ENCODE measurements at places on chromosomes 4 and X.
A peak's percentile ranks its signal among the peaks of the same experiment; 100 is the strongest.

DNA sequence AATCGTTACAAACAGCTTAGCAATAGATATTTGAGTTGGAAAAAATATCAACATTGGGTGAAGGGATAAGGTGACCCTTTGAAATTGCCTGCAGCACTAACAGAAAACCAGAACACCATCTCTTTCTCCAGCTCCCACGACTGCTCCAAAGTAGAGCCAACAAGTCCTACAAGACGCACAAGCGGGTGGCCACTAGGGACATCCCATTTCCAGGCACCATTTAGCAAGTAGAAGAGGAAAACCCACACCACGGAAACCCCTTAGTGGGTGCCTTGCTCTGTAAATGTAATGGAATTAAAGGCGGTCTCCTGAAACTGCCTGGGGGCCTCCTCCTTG lies 1.9 kb downstream of the ARHGAP6 start:
- peak; percentile 10 for DNase-seq

DNA sequence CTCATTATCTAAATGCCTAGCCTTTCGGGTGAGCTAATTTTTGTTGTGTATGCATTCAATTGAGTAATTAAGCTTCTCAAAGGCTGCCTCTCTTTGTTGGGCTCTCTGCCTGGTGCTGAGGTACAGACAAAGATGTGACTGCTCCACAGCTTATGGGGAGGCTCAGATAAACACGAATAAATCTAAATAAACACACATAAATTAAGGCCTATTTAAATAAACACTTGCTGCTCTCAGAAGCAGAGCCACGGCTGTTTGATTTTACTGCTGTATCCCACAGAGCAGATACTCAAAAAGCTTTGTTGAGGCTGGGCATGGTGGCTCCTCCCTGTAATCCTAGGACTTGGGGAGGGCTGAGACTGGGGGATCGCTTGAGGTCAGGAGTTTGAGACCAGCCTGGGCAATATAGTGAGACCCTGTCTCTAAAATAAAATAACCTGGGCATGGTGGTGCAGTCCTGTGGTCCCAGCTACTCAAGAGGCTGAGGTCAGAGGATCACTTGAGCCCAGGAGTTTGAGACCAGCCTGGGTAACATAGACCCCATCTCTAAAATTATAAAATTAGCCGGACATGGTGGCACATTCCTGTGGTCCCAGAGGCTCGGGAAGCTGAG lies 8.4 kb upstream of the CD99 start:
- DNase-seq: no peak

DNA sequence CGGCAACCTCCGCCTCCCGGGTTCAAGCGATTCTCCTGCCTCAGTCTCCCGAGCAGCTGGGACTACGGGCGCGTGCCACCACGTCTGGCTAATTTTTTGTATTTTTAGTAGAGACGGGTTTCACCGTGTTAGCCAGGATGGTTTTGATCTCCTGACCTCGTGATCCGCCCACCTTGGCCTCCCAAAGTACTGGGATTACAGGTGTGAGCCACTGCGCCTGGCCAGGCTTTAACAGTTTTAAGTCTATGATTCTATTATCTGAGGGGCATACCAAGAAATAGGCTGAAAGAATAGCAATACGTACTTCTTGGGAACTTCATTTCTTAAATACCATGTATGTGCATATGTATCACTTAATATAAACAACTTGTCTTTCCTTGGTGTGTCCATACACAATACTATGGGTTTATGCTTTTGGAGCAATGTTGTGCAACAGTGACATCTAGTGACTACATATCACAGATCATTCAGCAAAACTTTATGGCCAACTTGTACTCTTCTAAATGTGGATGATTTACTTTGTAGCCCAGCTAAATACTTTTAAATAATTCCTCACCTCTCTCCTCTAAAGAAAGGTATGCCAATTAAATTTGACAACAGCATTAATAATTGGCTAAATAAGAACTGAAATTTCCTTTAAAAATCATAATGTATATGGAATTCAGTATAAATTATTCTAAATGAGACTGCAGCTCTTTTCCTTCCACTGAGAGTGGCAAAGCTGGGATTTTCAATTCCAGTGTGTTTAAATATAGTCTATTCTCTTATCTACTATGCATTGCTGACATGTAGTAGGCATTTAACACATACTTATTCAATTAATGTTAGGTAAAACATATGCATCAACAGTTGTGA lies 10.4 kb downstream of the SLC9B1 start:
- DNase-seq: peak; percentile 73

DNA sequence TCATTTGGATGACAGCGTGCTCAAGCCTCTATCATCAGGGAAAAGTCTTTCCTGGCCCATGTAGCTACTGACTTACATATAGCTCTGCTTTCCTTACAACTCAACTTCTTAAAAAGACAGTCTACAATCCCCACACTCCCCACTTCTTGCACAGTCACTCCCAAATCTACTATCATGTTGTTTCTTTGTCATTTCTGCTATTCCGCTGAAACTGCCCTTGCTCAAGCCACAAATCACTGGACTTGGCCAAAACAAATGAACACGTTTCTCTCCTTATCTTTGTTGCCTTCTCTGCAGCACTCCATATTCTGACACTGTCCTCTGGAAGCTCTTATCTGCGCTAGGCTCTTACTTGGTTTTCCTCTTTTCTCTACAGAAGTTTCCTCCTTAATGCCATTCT lies 28.2 kb downstream of the GPRIN3 start:
- DNase-seq: no peak

DNA sequence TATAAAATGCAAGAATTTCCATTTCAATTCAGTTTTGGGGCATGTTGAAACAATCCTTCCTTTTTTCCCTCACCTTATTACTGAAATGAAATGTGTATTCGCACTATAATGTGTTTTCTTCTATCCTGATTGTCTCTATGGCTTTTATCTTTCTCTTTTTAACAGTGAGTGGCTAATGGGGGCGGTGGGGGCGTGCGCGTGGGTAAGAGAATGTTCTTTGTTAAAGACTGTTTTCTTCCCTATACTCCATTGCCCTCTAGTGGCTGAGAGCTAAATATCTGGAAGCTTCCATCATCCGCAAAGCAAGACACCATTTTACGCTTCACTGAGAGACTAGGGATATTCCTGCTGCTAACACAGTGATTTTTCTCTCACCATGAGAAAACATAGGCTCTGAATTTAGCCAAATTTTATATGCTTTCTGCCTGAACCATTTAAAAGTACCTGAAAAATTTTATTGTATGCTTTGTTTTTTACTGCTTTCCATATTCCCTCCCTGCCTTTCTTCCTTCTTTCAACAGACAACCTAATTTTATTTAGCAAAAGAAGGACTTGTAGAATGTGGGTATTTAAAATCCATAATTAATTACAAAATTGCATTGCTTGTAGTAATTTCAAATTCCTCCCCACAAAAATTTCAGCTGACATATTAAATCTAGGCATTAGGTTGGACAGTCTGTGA lies 194.0 kb downstream of the GASK1B start:
- DNase-seq: peak; percentile 80

- DNase-seq: no peak
These were observed 819.8 kb upstream of the PCDH7 start for GRCh38 chr4:29900336-29900735.

GRCh38 chr4:2393353-2394270 lies 24.8 kb downstream of the ZFYVE28 start:
- DNase-seq: peak; percentile 69

DNA sequence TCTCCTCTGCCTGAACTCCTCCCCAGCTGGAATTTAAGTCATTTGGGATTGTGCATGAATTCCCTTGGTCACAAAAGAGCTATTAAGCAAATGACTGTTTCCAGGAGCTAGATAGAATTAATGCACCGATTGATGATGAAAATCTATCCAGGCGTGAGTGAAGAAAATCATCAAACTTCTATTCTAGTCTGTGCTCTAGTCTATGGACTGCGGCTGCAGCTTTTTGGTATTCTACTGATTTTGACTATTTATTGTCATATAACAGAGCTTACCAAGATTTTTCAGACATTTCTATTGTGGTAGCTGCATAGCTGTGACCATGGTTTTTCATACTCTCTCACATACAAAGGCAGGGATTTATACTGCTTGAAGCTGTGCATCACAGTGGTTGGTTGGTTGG lies 403.8 kb downstream of the FSTL5 start:
- no peak for DNase-seq

DNA sequence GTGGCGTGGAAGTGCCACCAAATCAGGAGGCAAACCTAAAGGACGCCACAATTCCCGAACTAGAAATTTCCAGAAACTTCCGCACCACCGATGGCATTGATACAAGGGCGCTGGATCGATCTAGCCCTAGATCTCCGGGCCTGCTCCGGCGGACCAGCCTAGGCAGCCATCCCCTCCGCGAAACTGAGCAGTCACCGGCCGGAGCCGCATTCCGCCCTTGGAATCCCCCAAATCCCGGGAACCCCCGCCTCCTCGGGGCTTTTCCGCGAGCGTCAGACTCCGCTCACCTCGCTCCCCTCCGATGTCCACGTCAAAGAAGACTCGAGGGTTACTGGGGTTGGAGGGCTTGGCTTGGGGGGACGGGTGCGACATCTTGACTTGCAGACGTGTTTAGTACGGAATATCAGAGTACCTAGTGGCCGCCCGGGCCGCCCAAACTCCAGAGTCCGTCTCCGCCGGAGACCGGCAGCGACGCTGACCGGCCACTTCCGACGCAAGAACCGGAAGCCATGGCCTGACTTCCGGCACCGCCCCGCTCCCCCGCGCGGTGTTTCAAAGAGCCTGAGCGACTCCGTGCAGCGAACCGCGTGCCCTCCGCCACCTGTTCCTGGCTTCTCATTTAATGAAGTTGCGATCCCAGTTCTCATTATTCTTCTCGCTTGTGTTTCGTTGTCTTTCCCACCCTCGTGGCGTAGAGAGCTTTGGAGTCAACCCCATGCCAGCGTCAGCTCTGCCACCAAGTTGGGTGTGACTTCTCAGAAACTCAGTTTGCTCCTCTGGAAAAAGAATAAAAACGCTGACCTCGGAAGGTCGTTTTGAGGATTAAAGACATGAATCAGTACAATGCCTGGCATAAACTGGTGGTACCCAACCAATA lies at the start of gene PPID:
Gene PPID (minus strand): TSS at position 480 of the 877 bp plus-strand sequence. CDS start 108 bp downstream, at position 372.
- DNase-seq: peak; percentile 90

GRCh38 chr4:185011408-185011807 lies 6.9 kb upstream of the HELT start:
- DNase-seq: peak; percentile 43

DNA sequence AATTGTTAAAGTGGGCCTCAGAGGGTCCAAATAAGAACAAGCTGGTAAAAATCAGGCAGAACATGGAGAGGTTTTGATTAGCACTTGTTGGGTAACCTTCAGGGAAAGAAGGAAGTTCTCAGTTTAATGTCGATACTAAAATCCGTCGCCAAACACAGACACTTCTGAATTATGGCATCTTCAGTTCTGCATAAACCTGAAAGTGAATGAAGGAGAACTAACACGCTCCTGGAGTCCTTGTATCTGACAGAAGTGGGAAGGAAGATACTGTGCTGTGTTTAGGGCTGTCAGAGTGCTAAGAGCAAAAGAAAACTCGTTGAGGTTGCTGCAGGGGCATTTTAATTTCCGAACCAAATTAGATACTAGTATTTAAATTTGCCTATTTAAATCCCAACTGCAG lies 106.2 kb downstream of the TMA16 start:
- no peak for DNase-seq

GRCh38 chr4:135197641-135198040 lies 996.1 kb upstream of the PABPC4L start:
- no peak for DNase-seq

GRCh38 chr4:10047967-10048366 lies 26.7 kb upstream of the SLC2A9 start:
- DNase-seq: no peak

DNA sequence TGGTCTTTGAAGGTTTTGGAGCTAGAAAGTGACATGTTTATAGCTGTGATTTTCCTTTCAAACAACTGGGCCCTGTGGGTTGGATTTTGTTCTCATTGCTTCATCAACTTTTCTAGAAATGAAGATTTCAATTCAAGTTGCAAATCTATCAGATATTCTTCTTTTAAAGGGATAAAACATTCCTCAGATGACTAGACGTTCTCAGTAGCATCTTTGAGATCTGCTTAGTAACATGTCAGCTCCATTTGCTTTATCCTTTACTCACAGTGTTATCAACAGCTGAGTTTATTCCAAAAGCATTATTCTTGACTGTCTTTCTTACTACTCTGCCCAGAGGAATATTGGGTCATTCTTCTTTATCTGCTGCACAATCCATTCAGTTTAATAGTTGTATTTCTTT lies 108.2 kb upstream of the GIMD1 start:
- DNase-seq: no peak

- DNase-seq: peak; percentile 73
These were observed 657 bp downstream of the TCEAL8 start for GRCh38 chrX:103254171-103254824.

DNA sequence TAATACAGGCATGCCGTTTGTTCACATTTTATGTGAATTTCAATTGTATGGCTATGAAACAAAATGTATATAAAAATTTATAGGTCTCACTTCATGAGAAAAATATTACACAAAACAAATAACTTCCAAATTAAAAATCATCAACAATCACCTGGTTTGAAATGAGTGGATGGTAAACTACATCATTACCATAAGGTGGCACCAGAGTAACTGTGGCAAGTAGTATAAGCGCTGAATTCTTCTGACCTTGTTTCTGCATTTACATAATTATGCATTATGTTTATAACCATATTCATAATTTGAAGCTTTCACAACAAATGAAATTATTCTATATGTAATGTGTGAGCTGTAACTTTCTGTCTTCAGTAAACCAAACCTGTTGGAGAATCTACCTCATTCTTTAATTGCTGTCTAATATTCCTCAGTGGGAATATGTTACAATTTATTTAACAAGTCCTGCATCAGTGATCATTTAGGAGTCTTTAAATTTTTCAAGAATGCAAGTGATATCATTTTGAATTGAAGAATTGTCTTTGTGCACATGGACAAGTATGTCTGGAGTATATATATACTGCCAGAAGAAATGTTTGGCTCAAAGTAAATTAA lies 55.2 kb downstream of the MMRN1 start:
- DNase-seq: peak; percentile 11

DNA sequence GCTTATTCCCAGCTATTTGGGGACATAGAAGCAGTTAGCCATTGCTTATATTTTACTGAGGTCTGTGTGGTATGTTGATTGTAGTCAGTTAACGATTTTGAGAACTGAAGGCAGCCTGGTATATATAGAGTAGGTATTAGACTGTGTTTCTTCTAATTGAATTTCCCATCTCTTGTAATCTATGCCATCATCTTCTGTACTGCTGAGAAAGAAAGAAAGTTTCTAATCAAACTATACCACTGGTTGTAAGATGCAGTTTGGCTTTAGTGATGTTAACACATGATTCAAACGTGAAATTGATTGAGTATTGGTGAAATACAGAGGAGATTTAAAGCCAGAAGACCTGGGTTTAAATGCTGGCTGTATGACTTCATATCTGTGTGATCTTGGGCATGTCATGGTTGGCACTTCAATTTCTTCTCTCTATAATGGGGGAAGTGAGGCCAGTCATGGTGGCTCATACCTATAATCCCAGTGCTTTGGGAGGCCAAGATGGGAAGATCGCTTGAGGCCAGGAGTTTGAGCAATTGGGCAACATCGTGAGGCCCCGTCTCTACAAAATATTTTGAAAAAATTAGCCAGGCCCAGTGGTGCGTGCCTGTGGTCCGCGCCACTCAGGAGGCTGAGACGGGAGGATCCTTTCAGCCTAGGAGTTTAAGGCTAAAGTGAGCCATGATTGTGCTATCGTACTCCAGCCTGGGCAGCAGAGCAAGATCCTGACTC lies 11.6 kb downstream of the HTT start:
- DNase-seq: no peak
